ENCODE measurements at places on chromosomes 7 and 10.

DNA sequence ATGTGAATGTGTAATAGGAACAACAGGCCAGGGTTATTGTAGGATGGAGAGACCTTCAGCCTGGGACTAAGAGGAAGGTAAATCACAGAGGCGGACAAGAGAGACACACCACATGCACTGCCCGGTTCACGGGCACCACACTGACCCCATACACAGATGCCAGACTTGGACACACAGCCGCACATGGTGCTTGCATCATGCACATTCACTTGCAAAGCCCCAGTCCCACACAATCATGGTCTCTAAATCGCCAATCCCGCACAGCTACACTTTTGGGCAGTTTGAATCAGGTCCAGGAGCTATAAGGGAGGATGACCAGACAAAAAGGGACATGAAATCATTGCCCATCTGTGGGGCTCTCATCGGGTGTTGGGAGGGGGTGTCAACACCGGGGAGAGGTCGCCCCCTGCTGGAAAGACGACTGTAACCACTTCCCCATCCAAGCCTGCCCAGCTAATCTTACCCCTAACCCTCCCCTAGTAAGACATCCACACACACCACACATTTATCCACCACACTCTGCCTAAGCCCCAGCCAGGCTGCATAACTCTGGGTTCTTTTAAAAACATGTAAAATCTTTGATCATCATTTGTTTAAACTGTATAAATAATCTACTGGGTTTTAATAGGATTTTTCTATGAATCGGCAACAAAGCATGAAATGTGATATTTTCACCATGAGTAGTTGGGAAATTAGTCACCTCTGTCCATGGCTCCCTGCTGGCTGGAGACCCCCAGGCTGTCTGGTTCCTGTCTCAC is 40.5 kb upstream of the SLF2 start:
- peak; percentile 72 for DNase-seq

DNA sequence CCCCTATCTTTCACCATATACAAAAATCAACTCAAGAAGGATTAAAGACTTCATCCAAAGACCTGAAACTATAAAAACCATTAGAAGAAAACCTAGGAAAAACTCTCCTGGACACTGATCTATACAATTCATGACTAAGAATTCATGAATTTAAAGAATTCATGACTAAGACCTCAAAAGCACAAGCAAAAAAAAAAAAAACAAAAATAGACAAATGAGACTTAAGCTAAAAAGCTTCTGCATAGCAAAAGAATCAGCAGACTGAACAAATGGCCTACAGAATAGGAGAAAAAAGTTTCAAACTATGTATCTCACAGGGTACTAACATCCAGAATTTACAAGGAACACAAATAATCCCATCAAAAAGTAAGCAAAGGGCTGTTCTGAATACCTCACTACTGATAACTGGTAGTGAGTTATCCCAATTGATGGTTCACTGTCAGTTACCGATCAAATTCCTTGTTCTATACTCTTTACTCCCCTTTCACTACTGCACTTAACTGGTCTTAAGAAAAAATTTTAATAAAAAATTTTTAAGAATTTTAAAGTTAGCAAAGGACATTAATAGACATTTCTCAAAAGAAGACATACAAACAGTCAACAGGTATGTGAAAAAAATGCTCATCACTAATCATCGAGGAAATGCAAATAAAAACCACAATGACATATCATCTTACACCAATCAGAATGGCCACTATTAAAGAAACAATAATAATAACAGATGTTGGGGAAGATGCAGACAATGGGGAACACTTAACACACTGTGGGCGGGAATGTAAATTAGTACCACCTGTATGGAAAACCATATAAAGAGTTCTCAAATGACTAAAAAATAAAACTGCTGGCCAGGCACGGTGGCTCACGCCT is 33.2 kb downstream of the KMT2C start:
- DNase-seq: no peak

GRCh38 chr10:72688208-72688651 is 3.7 kb upstream of the MCU start:
- DNase-seq: no peak

DNA sequence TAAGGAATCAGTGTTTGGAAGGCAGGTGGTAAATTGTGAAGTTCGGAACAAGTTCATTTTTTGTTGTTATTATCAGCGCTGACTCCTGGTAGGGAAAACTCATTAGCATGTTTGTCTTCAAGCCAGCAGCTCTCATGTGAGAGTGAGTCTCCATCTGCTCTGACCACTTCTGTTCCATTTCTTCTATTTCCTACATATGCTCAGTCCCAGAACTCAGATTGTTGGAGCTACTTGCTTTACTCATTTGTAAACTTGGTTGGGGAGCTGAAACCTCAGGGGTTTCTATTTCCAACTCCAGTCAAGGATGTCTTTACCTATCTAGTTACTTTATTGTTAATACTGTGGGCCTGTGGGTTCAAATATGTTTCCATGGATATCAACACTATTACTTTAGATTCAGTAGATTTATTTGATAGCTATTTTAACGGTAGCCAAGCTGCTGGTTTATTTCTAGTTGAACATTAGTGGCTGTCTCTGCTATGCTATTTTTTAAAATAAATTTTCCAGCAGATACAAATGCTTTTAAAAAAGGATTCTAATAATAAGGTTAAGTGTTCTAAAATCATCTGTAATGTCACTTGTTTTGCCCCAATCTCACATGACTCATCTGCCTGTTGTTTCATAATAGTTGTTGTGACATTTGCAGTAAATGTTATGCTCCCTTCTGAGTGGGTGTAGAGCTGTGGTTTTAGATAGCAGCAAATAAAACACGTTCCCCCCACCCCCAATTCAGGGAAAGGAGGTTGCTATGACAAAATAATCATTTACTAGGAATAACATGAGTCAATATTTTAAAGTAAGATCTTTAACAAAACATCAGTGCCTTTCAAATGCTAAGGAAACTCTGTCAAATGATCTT is 143.3 kb downstream of the HDAC9 start:
- no peak for DNase-seq

GRCh38 chr10:44963772-44964633 is 4.4 kb downstream of the RASSF4 start:
- DNase-seq: no peak

DNA sequence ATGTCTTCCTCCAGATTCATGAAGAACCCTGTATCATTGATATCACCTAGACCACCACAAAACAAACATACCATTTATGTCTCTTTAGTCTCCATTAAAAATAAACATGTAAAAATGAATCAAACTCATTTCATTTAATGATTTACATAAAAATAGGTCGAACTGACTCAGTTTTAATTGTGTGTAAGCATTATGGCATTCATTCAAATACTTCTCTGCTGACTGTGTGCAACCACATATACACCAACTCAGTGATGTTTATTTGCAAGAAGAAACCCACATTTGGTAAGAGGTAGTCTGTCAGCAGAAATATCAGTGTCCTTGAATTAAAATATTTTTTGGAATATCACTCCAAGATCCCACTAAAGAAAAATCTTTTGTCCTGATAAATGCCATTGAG is 30.5 kb downstream of the ABCB1 start:
- no peak for DNase-seq

DNA sequence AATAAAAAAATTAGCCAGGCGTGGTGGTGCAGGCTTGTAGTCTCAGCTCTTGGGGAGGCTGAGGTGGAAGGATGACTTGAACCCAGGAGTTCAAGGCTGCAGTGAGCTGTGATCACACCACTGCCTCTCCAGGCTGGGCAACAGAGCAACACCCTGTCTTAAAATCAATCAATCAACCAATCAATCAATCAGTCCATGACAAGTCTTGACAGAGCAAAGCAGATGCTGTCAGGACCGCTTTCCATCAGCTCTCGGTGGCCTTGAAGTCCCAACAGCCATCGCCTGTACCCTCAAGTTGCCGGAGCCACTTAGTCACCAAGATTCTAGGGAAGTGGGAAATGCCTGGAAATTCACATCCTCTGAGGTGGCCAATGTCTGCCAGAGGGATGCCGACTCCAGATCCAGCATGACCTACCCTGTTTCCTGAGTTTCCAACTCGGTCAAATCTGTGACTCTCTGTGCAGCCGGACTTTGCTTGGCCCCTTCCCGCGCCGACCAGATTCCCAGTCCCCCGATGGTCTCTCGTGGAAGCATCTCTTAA is 871 bp upstream of the CCL24 start:
- no peak for DNase-seq

DNA sequence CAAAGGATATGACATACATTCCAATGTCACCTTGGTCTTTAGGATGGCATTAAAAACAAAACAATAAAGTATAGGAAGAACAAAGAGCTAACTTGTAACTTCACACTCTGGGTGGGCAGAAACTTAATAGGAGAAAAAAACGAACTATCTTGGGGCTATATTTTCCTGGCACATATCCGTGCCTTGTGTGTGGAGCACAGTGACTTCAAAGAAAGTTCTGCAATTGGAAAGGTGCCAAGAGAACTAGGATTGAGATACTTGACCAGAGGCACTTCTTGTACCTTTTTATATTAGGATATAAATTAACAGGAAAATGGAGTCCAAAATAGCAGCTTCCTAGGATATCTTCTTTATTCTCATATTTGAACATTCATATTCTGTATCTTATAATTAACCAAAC is 148.4 kb downstream of the SEMA3D start:
- DNase-seq: no peak

- no peak for DNase-seq
Measured at GRCh38 chr7:137925754-137926153, 76.1 kb downstream of the CREB3L2 start.

DNA sequence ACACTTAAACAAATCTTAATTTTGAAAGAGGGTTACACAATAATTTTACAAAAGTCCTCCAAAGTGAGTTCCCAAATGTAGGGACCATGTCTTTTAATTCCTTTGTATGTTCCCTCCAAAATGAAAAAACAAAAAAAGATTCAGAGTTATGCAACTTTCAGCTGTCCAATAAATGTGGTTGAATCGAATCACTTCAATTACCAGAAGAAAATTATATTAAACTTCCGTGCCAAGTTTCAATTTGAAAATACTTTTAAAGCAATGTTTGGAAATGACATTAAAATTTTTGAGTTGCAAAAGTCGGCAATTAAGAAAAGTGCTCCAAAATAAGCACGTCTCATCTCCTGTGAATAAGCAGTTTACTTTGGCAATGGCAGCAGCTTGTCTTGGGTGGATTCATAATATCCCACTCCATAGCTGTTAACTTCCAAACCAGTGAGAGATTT is 60.3 kb upstream of the C1GALT1 start:
- no peak for DNase-seq

DNA sequence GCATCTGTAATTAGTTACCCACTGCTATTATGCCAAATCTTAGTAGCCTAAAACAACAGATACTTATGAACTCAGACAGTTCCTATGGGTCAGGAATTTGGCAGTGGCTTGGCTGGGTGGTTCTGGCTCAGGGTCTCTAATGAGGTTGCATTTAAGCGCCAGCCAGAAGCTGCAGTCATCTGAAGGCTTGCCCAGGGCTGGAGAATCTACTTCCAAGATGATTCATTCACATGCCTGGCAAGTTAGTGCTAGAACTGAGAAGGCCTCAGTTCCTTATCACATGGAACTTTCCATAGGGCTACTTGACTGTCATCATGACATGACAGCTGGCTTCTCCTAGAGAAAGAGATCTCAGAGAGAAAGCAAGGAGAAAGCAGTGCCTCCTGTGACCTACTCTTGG is 121.3 kb downstream of the AVL9 start:
- DNase-seq: no peak

DNA sequence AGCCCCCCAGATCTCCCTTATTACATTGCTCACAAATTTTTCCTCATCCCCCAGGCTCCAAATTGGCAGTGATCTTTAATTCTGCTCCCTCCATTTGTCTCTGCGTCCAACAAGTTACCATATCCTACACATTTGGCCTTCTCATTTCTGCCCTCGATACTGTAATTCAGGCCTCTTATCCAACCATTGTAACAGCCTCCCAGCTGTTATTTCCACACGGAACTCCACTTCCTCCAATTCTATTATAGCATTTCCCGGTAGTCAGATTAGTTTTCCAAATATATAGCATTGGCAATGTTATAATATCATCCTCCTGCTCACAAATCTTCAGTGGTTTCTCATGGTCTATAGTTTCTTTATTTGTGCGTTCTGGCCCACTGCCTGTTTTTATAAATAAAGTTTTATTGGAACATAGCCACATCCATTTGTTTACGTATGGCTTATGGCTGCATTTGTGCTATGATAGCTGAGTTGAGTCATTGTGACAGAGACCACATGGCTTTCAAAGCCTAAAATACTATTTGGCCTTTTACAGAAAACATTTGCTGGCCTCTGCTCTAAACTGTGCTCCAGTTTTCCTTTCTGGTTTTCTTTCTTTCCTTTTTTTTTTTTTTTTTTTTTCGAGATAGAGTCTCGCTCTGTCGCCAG is 126.5 kb upstream of the ZNF438 start:
- no peak for DNase-seq

DNA sequence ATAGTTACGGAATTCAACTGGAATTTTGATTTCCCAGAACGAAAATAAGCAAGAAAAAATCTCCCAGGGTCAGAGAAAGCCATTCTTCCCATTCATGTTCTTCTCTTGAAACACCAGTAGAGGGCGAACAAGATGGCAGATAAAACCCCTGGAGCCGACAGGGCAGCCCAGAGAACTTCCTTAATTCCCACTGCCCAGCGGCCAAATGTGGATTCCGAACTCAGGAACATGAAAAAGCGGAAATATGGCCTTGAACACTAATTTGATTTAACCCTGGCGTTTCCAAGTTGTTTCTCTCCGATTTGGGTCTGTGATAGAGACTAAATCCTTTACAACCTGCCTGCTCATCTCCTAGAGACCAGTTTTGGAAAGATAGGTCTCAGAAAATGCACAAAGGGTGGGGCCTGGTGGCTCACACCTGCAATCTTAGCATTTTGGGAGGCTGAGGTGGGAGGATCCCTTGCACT is 100.7 kb upstream of the WAC start:
- peak; percentile 31 for DNase-seq

GRCh38 chr7:101554584-101555268 is 74.4 kb downstream of the MYL10 start:
- DNase-seq: no peak

DNA sequence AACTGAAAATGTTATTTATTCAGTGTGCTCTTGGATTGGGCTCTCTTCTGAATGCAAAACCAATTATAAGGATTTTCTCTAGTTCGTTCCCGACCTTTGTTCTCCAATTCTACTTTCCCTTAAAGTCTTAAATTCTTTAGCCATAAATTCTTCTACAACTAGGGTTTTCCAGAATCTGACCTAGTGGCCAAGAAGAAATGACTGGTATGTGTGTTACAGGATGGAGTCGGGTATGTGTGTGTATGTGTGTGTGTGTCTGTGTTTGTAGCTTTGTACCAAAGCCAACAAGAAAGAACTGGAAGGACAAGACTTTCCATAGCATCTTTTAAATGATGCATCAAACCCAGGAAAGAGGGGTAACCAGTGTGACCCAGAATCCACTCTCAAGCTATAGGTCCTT is 25.8 kb upstream of the LEP start:
- no peak for DNase-seq
